BJ (cell line): ENCODE measurements at places on chromosomes 2 and 18.

- no peak for DNase-seq
Measured at GRCh38 chr18:3747176-3747973, 297.4 kb downstream of the TGIF1 start.

DNA sequence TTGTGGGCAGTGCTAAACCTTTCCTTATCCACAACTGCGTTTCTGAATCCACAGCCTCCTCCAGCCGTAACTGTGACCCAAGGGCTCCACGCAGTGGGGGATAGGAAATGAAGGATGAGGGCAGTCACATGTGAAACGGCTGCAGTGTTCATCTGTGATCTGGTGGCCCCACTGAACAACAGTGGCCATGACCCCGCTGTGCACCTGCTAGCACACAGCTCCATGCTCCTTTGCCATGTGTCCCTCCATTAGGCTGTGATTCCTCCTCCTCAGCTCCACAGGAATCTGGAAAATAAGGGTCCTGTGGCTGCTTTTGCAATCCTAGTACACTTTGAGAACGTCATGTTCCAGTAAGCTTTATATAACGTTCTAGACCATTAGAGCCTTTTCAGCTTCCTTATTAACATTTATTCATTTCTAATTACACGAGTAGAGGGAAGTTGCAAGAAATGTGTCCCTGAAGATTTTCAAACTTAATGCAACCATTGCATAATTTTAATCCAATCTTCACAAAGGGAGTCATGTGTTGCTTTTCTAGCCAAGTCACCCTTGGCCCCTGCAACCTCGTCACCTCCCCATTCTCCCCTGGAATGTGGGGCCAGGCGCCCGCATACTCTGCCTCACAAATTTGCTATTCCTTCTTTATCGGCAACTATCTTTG, 7.1 kb upstream of the NAPG start:
- no peak for DNase-seq

GRCh38 chr2:10285556-10286198, 17.0 kb upstream of the HPCAL1 start:
- DNase-seq = no peak

DNA sequence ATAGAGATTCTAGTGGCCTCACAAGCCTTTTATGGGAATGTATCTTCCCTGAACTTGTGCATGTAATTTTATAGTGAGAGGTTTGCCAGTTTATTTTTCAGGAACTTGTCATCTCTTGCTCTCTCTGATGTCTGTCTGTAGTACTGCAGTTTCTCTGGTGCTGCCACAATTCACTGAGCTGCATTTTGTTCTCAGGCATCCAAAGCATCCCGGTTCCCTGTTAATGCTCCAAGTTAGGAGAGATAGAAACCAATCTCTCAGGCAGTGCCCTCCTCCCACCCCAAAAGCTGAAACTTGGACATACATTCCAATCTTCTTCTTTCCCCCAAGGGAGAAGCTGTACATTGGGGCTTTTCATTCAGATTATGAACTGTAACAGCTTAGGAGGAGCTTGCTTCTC, 30.1 kb upstream of the GRB14 start:
- DNase-seq = no peak

GRCh38 chr2:222576171-222577081, 79.5 kb downstream of the FARSB start:
- DNase-seq = no peak
